ENCODE measurements at places on chromosomes 1 and 21.

- ATAC-seq: no peak
Measured at GRCh38 chr1:235136111-235136510, 7.5 kb upstream of the TOMM20 start.

GRCh38 chr1:172726740-172727139 lies 67.8 kb downstream of the FASLG start:
- ATAC-seq: no peak

- ATAC-seq: no peak
Measured at GRCh38 chr1:211928290-211928801, 97.8 kb upstream of the LPGAT1 start.

DNA sequence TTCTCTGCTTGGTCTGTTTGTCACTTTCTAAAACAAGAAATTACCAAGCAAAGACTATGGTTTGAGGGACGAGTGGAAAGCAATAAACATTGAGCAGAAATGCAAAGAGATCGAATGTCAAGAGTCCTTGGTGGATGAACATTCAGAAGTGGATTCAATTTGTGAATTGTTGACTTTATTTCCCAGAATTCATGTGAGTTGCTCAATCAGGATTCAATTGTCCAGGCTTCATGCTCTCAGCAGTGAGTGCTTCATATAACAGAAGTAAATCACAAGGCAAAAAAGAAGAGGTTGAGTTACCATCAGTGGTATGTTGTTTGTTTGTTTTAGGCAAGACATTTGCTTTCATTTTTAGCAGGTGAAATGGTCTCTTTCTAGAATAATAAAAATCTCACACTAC lies 31.9 kb downstream of the NGF start:
- no peak for ATAC-seq

DNA sequence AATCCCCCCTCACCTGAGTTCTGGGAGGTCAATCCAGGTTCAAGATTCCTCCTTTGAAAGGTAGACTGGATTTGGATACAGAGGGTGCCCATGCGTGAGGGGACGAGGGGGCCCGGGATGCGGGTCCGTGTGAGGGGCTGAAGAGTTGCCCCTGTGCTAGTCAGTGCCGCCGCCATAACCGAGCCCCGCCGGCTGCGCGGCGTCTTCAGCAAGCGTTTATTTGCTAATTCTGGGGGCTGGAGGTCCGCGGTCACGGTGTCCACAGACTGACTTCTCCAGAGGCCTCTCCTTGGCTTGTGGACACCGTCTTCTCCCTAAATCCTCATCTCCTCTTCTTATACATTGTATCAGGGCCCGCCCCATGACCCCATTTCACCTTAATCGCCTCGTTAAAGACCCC lies 20.9 kb upstream of the SAMD11 start:
- ATAC-seq: no peak

All from activated T-helper 17 cell treated with anti-CD3 and anti-CD28 coated beads, Interleukin-2, amount 50 U/mL, for 72 hours (primary cell).